ENCODE measurements at places on chromosomes 12 and 14.

DNA sequence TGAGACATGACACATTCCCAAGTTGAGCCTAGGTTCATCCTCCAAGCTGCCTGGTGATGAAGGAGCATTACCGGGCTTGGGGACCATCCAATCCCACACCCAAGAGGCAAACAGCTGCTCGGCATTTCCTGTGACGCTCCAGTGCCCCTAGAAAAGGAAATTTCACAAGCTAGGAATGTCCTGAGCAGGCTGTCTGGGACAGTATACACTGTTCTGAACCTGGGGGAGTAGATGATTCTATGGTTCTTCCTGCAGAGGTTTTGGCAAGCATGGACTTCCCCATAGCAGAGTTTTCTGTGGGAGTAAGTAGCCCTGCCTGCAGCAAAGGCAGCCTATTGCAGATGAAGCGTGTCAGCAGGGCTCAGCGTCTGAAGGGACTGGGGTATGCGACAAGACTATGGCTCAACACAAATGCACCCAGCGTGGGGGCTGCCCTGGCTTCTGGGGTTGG, 47.4 kb upstream of the SRSF5 start:
- DNase-seq: no peak

GRCh38 chr12:13052421-13052820, 8.2 kb downstream of the FAM234B start:
- no peak for DNase-seq

- DNase-seq: no peak
Measured at GRCh38 chr14:64202716-64203115, 91.5 kb downstream of the ESR2 start.

GRCh38 chr14:89444516-89445125, 27.6 kb upstream of the FOXN3 start:
- DNase-seq: no peak

- no peak for DNase-seq
Measured at GRCh38 chr14:91727121-91727520, 4.8 kb downstream of the CATSPERB start.

DNA sequence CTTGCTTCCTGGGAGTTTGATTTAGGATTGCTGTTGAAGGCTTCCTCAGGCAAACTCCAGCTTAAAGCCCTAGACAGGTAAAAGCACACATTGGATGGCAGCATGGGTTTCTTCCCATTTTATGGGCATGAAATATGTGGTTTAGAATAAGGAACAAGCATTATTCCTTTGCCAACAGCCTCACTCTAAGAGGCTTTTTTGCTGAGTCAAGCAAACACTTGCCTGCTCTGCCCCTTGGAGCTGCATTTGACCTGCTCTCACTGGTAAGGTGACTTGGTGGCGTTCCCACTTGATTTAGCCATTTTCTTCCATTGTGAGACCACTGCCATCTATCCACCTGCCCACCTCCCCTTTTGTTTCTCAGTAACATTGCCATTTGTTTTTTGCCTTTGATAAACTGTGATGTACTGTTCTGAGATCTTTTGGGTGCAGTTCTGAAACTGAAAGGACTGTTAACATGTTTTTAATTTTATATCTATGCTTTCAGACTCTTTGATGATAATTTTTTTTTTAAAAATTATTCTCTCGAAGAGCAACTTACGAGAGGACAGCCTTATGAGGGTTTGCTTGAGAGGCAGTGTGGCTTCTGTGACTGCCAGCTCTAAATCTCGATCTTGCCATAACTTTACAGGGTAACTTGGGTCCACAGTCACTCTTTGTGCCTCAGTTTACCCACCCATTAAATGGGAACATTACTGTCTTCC, 92.6 kb downstream of the GALNT8 start:
- no peak for DNase-seq

GRCh38 chr12:100141998-100142850, 450 bp downstream of the BLTP3B start:
- DNase-seq: peak; percentile 22

DNA sequence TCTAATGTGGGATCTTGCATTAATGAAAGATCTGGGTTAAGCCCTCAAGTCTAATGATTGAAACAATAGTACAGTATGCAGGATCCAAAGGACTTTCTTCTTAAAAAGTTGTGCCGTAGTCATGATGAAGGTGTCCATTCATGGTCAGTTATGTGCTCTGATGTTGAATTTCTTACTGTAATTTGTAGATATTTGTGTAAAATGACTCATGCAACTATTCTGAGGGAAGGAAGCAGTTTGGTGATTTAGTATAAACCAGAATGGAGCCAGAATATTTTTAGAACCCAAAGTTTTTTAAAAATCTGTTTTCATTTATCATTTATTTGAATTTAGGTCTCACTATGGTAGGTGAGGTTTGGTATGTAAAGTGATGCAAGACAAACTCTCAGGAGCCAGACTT, 151.2 kb downstream of the AKAP6 start:
- no peak for DNase-seq

GRCh38 chr12:55705782-55706402, 1.8 kb downstream of the ITGA7 start:
- no peak for DNase-seq

DNA sequence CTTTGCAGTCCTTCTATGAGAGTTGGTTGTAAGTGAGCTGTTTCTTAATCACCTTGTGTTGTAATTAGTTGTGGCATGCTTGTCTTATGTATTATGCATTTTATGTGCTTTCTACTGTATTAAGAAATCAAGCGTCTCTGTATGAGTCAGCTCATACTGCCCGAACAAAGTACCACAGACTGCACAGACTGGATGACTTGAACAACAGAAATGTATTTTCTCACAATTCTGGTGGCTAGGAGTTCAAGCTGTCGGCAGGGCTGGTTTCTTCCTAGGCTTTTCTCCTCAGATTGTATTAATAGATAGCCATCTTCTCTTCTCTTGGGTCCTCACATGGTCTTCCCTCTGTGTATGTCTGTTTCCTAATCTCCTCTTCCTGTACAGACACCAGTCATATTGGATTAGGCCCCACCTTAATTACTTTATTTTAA, 77.7 kb downstream of the FLRT2 start:
- DNase-seq: no peak

- DNase-seq: no peak
Measured at GRCh38 chr14:35268946-35269345, 23.2 kb upstream of the PSMA6 start.

- DNase-seq: no peak
Measured at GRCh38 chr12:11731455-11731854, 82.0 kb downstream of the ETV6 start.

DNA sequence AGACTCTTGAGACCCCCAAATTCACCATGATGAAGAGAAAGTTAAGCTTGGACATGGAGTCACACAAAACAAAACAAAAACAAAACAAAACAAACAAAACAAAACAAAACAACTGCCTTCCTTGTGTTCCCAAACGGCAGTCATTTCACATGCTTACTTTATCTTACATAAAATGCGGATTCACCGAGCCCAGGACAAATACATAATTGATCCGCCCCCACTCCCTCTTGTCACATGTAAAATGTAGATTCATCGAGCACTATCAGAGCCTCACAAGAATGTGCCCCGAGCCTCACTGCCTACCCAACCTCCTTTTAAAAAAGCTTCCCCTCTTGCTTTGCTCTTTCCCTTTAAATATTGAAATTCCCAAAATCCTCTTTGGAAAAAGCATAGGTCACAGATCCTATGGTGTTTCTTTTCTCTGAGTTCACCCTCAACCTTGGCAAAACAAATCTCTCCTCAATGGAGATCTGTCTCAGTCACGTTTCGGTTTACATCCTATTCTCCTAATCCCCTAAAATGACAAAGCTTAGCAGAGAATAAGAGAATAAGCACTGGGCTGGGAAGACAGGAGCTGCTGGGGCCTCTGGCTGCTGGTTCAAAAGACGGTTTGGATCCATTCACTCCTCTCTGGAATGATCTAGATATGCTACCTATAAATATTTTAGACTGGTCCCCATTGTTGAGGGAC, 83.7 kb downstream of the NINJ2 start:
- no peak for DNase-seq

GRCh38 chr12:84757978-84758377, 154.6 kb downstream of the SLC6A15 start:
- no peak for DNase-seq

DNA sequence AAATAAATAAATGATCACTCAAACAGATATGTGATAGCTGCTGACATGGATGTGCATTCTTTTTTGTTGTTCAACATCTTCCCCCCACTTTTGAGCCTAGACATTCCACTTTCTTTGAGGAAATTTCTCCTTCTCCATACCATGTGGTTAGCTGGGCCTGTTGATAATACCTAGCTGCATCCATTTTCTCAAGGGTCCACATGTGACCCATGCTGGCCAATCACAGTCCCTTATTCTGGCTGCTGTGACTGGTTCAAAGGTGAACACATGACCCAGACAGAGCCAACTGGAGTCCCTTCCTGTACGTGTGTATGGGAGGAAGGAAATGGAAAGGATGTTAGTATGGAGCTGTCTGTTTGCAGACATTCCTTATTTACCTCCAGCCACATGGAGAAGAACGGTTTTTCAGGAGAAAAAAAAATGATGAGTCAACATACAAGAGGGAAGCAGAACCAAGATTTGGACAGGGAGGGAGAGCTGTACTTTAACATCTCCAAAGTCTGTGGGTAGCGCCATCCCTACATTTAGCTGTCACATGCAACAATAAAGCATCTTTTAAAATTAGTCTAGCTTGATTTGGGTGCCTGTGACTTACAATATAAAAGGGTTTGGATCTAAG, 391.7 kb upstream of the TBX3 start:
- DNase-seq: no peak

All from stimulated activated CD4-positive, alpha-beta T cell treated with anti-CD3 and anti-CD28 coated beads, TNF-alpha, amount 100 ng/mL, for 48 hours (primary cell).